ENCODE measurements at places on chromosomes 6 and 20.
A peak's percentile ranks its signal among the peaks of the same experiment; 100 is the strongest.

GRCh38 chr6:8435845-8436168 lies 462 bp upstream of the SLC35B3 start:
- DNase-seq: no peak

- DNase-seq: peak; percentile 76
Measured at GRCh38 chr6:1027109-1027794, 284.6 kb upstream of the FOXQ1 start.

DNA sequence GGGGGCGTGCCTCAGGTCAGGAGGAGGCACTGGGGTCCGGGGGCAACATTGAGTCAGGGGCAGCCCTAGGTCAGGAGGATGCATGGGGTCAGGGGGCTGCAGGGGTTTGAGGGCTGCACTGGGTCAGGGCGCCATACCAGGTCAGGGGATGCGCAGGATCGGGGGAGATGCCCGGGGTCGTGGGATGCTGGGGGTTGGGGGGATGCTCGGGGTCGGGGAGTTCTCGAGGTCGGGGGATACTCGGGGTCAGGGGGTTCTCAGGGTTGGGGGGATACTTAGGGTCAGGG lies 727 bp upstream of the EXOC2 start:
- no peak for DNase-seq

DNA sequence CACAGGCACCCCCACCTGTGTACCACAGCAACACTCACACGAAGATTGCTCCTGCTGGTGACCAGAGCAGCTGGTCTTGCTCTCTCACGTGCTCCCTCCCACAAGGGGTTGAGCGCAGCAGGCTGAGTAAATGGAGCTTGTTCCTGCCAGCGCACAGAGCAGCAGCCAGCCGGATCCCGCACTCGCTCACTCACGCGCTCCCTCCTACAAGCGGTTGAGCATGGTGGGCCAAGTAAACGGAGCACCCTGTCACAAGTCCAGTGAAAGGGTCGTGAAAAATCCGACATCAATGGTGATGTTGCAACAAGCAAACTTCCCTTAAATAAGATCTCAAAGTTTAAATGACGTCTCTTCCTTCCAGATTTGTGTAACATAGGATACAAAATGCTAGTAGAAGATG lies 313.7 kb downstream of the FOXC1 start:
- no peak for DNase-seq

DNA sequence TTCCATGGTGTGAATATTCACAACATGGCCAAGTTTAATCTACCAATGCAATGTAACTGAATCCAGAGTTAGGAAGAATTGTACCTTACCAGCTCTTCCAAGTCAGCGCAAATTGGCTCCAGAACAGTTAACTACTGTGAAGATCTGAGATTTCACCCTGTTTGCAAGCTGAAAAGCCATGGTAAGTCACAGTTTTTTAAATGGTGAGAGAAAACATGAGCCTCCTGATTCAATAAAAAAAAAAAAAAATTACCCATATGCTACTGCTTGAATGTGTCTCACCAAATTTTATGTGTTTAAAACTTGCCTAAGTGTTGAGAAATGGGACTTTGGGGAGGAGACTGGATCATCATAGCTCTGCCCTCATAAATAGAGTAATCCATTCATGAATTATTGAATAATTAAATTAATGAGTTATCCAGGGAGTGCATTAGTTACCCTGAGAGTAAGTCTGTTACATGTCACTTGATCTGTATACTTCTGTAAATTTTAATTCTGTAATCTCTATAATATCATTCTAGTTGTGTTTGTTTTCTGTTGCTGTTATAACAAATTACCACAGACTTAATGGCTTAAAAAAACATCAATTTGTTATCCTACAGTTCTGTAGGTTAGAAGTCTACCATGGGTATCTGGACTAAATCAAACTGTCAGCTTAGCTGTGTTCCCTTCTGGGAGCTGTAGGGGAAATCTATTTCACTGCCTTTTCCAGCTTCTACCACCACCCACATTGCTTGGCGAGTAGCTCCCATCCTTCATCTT lies 1355.9 kb downstream of the GRIK2 start:
- DNase-seq: no peak

DNA sequence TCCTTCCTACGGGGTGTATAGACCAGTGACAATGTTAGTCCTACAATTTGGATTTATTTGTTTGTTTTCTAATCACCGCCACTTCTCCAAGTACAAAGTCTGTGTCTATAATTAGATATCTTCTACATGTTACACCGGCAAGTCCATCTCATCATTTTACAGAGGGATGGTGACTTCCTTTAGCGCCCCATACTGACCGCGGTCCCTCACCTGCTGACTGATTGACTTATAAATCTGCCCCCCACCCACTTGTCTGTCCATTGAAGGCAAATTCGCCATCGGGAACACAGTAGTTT lies 8.9 kb upstream of the NR2E1 start:
- DNase-seq: no peak

- DNase-seq: no peak
Measured at GRCh38 chr6:5492356-5492755, 231.0 kb downstream of the FARS2 start.

GRCh38 chr6:37483917-37484785 lies 15.5 kb downstream of the CCDC167 start:
- DNase-seq: peak; percentile 85

All from AG20443 (cell line).